Activated T-cell treated with anti-CD3 and anti-CD28 coated beads, Interleukin-2, amount 50 U/mL, for 72 hours (primary cell): ENCODE measurements at places on chromosomes 6 and 20.

- DNase-seq, result no peak
Measured at GRCh38 chr6:20924911-20925543, 390.8 kb downstream of the CDKAL1 start.

DNA sequence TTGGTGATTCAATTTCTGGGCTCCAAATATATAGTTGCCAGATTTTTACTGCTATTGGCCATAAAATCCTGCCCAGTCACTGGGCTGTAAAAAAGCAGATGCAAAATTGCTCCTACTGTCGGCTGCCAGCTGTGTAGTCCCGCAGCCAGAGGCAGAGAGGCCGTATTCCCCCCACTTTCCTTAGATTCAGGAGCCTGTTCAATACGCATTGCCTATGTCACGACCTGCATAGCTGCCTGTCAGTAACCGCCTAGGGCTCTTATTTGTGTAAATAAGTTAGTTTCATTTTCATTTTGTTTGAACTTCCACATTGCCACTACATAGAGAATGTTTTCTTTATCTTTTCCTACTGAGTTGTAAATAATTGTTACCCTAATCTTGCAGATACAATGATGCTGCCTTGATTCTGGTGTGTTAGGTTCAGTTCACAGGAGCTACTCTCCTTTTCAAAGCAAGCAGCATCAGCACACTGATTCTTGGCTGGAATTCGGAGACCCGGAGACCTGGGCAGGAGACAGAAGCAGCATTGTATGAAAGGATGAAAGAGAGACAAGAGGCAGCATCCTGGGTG is 46.0 kb upstream of the UST start:
- DNase-seq, result no peak

DNA sequence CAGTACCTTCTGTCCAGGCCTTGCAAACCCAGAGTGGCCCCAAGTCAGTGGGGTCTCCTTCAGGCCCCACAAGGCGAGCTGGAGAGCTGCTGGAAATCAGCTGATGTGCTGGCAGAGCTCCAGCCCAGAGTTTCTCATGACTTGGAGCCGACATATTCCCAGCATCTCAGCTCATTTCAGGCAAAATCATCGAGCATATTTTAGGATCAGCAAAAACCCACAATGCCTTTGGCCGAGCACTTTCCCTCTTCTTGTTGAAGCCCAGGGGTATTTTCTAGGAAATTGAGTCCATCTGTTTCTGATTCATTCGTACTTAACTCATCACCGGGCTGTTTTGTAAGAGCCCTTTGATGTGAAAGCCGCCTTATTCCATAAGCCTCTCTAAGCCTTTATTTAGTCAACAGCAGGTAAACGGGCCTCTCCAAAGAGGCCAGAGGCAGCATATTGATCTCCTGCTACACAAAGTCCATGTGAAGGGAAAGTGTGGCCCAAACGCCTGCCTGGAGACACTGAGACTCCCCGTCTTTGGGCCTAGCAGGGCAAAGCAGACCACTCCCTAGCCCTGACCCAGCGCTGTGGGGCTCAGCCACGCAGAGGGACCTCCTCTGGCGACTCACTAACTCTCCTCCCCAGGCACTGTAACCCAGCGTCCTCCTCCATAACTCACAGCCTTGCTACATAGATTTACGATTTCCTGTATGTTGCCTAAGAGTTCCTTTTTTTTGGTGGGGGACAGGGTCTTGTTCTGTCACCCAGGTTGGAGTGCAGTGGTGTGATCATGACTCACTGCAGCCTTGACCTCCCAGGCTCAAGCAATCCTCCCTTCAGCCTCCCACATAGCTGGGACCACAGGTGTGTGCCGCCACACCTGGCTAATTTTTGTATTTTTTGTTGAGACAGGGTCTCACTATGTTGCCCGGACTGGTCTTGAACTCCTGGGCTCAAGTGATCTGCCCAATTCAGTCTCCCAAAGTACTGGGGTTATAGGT is 12.1 kb upstream of the C20orf203 start:
- DNase-seq, result no peak

GRCh38 chr20:60962367-60963045 is 289.6 kb upstream of the CDH4 start:
- DNase-seq, result no peak

DNA sequence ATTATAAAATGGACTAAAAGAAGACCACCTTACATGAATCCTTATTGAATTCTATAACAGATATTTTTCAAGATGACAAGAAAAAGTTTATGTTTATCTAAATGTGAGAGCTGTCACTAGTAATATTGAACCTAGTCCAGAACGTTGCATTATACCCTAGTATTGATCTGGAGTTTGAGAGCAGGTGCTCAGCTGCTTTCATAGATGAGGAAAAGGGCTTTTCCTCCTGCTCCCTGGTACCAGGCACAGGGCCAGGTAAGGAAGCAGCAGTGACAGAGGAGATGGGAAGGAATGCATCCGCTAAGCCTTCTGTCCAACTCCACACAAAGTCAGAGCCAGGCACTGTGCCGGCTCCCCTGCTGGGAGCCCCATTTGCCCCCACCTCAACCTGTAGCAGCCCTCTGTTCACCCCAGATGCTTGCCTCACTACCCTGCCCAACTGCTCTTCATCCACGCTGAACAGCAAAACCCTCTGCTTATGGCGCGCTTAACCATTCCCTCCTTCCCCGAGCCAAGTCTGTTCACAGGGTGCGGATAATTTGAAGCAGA is 393.1 kb downstream of the FRK start:
- no peak for DNase-seq

- DNase-seq, result peak; percentile 24
Measured at GRCh38 chr6:42177514-42178364, 4.6 kb downstream of the GUCA1A start.
